ENCODE measurements at places on chromosomes 2 and 18.

DNA sequence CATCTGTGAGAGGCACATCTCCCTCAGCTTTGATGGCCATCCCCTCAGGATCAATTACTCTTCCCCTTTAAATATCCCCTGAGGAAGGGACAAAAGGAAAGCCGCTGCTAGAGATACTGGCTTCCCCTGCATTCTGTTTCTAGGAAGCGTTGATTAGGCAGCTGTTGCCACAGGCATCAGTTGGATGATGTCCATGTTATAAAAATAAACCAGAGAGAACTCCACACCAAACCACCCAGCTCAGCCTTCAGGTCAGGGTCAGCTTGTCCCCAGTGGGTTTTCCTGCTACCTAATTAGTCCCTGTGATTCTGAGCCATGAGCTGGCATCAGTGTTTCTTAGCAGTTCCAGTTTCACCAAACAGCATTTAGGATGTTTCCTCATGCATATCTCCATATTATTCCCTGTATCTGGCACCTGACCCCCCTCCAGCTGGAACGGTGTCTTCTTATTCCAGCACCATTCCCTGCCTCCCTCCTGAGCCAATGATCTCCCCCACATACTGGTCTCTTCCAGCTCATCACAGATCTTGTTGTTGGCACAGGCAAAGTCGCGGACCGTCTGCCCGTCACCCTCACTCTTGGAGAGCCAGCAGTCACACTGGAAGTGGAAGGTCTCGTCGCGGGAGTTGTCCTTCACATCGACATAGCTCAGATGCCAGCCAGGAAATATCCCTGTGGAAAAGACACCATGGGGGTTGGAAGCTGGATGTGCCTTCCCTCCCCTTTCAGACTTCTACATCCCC, 168.4 kb downstream of the LOXHD1 start:
- H3K36me3 ChIP-seq = no peaks in the 10 kb centered on the region
- no peaks in the 10 kb centered on the region for H3K27me3 ChIP-seq
- peaks cover 2% of the 10 kb centered on the region for H3K4me1 ChIP-seq
- DNase-seq = no peak
- no peak overlapping the region for H3K4me3 ChIP-seq

GRCh38 chr2:127154396-127154795, 47.4 kb upstream of the BIN1 start:
- H3K27me3 ChIP-seq = no peaks in the 10 kb centered on the region
- H3K4me1 ChIP-seq = peaks cover 2% of the 10 kb centered on the region
- H3K36me3 ChIP-seq = no peaks in the 10 kb centered on the region

DNA sequence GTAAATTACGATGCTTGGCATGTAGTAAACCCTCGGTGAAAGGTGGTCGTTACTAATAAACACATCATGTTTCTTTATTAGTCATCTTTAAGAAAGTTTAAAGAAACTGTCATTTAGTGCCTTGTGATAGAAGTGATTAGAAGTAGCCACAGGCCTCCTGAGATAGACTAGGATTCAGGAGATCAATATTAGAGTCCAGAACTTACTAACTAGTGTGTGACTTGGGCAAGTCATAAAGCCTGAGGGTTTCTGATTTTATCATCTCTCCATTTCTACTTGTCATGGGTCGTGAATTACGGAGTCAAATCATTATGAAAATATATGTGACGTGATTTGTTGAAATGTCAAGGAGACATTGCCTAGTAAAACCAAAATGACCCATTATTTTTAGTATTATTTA, 6.7 kb downstream of the RPE start:
- H3K4me1 ChIP-seq = no peaks in the 10 kb centered on the region
- H3K36me3 ChIP-seq = no peaks in the 10 kb centered on the region
- DNase-seq = no peak
- no peaks in the 10 kb centered on the region for H3K27me3 ChIP-seq
- no peak overlapping the region for H3K4me3 ChIP-seq

DNA sequence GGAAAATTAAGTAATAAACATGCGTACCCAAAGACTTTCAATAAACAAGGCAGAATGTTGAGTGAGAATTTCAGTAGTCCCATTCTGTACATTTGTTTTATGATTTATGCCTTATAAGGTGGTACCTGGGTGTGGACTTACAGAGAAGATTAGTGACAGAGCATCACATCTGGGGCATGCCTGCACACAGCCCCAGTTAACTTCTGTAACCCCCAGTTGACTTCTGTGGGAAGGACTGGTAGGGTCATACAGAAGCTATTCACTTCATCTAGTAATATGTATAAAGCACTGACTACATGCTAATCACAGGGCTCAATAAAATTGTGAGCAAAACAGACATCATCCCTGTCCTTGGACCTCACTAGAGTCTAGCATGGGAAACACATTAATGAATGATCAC, 16.1 kb downstream of the MREG start:
- 0 out of 2 replicates have a peak, but pooled peaks cover under 1% of the 10 kb centered on the region for H3K4me1 ChIP-seq
- H3K27me3 ChIP-seq = no peaks in the 10 kb centered on the region
- H3K27ac ChIP-seq = no peak overlapping the region
- H3K4me3 ChIP-seq = no peak overlapping the region
- H3K36me3 ChIP-seq = no peaks in the 10 kb centered on the region

GRCh38 chr18:70920840-70921374, 632.1 kb downstream of the SOCS6 start:
- DNase-seq = no peak
- no peak overlapping the region for H3K4me3 ChIP-seq
- H3K36me3 ChIP-seq = no peaks in the 10 kb centered on the region
- H3K27ac ChIP-seq = no peak overlapping the region
- H3K27me3 ChIP-seq = no peaks in the 10 kb centered on the region

- H3K36me3 ChIP-seq = no peaks in the 10 kb centered on the region
- H3K4me1 ChIP-seq = no peaks in the 10 kb centered on the region
- DNase-seq = no peak
- no peak overlapping the region for H3K4me3 ChIP-seq
Measured at GRCh38 chr18:57973889-57974288, 70.1 kb upstream of the NEDD4L start.

DNA sequence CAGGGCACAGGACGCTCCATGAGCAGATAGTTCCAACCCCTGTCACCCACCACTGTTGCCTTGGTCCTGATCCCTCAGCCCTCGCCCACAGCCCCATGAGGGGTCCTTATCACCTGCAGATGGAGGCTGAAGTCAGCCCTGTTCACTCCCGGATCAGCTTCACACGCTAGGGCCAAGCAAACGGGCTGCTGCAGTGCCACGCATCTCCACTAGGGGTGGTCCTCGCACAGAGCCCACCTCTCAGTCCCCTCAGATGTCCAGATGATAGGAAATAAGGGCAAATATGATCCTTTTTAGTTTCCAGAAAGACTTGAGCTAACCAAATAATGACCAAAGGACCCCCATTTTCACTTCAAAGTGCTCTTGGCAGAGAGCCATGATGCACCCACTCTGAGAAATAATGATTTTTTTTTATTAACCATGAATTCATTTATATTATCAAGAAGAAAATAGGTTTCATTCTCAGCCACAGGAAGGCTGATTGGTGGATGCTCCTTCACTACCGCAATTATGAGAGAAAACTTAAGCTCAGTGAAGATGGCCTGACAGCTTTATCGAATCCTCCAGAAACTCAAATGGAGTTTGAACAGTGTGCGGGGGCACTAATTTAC, 71.9 kb upstream of the KLHL29 start:
- H3K4me1 ChIP-seq = no peaks in the 10 kb centered on the region
- H3K4me3 ChIP-seq = no peak overlapping the region
- H3K27ac ChIP-seq = no peak overlapping the region
- DNase-seq = peak; percentile 47
- H3K27me3 ChIP-seq = no peaks in the 10 kb centered on the region

GRCh38 chr2:122072666-122073065, 317.2 kb downstream of the TSN start:
- H3K4me1 ChIP-seq = no peaks in the 10 kb centered on the region
- H3K4me3 ChIP-seq = no peak overlapping the region
- no peaks in the 10 kb centered on the region for H3K36me3 ChIP-seq
- H3K27ac ChIP-seq = no peak overlapping the region

DNA sequence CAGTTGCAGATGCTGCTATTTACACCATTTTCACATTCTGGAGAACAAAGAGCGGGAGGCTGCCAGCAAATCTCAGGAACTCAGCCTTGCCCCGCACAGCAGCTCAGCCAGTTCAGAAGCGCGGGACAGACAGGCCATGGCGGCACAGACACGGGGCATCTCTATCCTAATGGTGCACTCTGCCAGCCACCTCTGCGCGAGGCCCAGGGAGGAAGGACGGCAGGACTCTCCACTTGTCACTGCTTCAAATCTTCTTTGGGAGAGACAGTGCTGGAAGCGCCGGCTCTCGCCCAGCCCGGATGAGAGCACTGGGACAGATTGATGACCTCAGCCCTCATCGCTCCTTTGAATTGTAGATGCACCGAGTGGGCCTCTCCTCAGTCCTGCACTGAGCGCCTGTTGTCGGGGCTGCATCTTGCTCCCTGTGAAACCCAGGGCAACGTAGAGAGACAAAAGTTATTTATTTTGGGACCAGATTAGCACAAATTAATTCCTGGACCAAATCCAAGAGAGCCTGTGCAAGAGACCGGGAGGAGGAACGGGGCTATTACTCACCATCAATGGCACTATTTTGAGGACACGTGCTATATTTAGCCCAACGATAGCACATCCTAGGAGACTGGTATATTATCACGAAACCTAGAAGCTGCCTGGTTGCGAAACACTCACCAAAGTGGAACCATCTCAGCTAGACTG, 211.4 kb upstream of the SMIM21 start:
- H3K4me1 ChIP-seq = peaks cover 6% of the 10 kb centered on the region
- H3K4me3 ChIP-seq = no peak overlapping the region
- H3K36me3 ChIP-seq = no peaks in the 10 kb centered on the region
- H3K27ac ChIP-seq = no peak overlapping the region
- DNase-seq = no peak
- H3K27me3 ChIP-seq = no peaks in the 10 kb centered on the region

GRCh38 chr2:191869178-191869577, 22.3 kb upstream of the CAVIN2 start:
- DNase-seq = peak; percentile 72
- H3K36me3 ChIP-seq = no peaks in the 10 kb centered on the region

- H3K4me1 ChIP-seq = no peaks in the 10 kb centered on the region
- no peaks in the 10 kb centered on the region for H3K27me3 ChIP-seq
- DNase-seq = no peak
- H3K4me3 ChIP-seq = no peak overlapping the region
- H3K27ac ChIP-seq = no peak overlapping the region
Measured at GRCh38 chr2:230343747-230344146, 16.8 kb downstream of the SP140L start.

GRCh38 chr2:107412209-107412904, 414.3 kb upstream of the RGPD4 start:
- no peaks in the 10 kb centered on the region for H3K4me1 ChIP-seq
- H3K27ac ChIP-seq = no peak overlapping the region
- no peak for DNase-seq
- no peaks in the 10 kb centered on the region for H3K36me3 ChIP-seq

DNA sequence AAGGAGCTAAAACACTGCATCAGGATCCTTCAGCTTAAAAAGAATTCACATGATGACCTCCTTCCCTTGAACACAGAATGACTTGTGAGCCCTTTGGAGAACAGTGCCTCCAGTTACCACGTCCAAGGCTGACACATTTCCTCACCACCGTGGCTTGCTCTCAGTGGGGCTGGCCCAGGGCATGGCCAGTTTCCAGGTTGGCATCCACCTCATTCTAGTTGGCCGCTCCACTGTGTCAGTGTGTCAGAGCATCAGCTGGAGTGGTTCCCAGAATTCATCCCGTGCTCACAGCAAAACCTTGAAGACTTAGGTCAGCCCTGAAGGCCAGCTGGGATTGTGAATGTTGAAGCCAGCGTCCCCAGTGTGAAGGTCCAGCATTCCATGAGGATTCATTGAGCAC, 158.5 kb downstream of the INSIG2 start:
- no peak overlapping the region for H3K27ac ChIP-seq
- no peaks in the 10 kb centered on the region for H3K36me3 ChIP-seq
- DNase-seq = no peak
- H3K4me1 ChIP-seq = no peaks in the 10 kb centered on the region
- H3K4me3 ChIP-seq = no peak overlapping the region

DNA sequence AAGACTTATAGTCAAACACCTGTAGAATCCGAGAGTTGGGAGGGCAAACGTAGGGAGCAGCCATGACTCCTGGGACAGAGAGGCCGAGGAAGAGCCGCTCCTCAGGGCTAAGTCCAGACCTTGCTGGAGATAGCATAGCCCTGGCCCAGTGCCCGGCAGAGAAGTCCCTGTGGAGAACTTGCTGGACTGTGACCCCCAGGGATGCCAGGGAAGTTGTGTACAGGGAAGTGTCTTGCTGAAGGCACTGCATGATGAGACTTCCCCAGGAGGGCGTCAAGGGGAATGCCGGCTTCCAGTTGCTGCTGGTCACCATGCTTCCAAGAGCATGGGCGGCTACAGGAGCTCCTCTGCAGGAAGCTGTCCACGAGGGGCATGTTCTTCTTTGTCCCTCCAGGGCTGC, 8.6 kb upstream of the CNDP1 start:
- no peaks in the 10 kb centered on the region for H3K36me3 ChIP-seq
- no peak overlapping the region for H3K27ac ChIP-seq
- no peak overlapping the region for H3K4me3 ChIP-seq
- no peaks in the 10 kb centered on the region for H3K27me3 ChIP-seq
- no peak for DNase-seq

DNA sequence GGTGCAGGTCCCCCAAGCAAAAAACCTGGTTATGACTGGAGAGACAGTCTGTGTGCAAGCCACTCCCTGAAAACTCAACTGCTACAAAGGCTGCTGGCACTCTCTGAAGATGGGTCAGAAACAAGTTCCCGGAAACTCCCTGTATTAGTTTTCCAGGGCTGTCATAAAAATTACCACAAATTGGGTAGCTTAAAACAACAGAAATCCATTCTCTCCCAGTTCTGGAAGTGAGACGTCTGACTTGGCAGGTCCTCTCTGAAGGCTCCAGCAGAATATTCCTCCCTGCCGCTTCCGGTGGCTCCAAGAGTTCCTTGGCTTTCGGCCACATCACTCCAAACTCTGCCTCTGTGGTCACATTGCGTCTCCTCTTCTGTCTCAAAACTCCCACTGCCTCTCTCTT, 30.1 kb upstream of the SERPINE2 start:
- no peak overlapping the region for H3K4me3 ChIP-seq
- H3K27ac ChIP-seq = no peak overlapping the region
- no peaks in the 10 kb centered on the region for H3K36me3 ChIP-seq
- no peaks in the 10 kb centered on the region for H3K27me3 ChIP-seq
- no peak for DNase-seq

DNA sequence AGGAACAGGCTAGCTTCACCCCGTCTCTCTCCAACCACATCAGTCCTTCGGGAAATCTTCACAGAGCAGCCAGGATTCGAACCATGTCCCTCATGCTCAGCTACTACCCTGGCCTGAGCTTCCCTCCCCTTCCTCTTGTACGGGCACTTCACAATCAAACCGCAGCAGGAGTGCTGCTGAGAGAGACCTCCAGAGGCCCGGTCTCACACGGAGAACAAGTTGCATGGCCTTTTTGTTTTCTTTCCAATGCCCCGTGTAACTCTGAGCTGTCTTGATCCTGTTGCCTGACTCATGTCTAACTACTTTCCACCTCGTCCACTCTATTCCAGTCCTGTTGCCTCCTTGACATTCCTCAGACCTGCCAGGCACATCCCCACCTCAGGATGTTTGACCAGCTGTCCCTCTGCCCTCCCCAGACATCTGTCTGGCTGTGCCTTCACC, 25.4 kb downstream of the FBLN7 start:
- H3K36me3 ChIP-seq = no peaks in the 10 kb centered on the region
- no peak for DNase-seq
- no peak overlapping the region for H3K4me3 ChIP-seq
- H3K4me1 ChIP-seq = no peaks in the 10 kb centered on the region
- no peak overlapping the region for H3K27ac ChIP-seq
